Sigmoid colon (tissue), 7 donors: ENCODE measurements at places on chromosomes 5 and 9.
A peak's percentile ranks its signal among the peaks of the same experiment; 100 is the strongest.

- no peak for DNase-seq
Observed at GRCh38 chr5:77304388-77304787, 93.9 kb downstream of the PDE8B start.

- DNase-seq = peak; percentile 99
Observed at GRCh38 chr9:128098297-128099230, 29.0 kb downstream of the PTGES2 start.

DNA sequence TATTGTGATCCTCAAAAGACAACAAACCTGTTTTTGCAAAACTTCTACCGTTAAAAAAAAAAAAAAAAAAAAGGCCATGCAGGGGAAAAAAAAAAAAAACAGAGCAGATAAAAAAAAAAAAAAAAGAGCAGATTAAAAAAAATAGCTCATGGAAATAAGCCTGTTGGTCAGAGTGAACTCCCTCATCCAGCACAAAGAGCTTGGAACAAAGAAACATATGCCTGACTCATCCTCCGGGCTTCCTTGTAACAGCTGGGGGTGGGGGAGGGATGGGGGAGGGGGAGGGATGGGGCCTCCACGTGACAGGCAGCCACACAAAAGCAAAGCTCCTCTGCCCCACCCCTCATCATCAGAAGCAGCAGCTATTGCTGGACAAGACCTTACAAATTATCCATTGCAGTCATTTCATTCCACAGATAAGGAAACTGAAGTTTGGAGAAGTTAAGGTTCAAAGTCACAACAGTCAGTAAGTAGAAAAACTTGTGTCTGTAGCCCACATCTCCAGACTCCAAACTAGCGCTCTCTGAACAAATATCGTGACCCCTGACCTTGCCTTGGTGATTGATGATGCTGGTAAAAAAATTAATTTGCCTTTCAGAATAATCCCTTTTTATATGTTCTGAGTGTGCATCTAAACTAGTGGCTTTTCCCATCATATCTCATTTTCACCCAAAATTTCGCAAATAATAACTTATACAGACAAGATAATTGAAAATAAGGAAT, 38.9 kb downstream of the SLC35D2 start:
- DNase-seq = peak; percentile 87

DNA sequence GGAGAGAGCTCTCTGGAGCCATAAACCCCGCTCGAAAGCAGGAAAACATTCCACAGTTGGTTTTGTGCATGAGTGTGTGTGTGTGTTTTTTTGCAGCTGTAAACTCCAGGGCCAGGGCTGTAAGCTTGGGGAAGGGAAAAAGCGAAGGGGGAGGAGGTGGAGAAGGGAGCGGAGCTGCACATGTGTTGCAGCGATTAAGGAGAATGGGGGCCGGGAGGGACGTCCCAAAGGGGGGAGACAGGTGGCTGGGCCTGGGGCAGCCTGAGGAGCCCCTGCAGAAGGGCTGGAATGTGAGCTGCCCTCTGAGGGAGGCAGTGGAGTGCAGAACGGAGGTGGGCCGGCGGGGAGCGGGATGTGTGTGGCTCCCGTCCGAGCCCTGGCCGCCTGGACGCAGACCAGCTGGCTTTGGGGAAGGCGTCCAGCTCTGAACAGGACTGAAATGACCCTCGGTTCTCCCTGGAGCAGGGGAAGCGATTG, 2.7 kb upstream of the MYMK start:
- DNase-seq = peak; percentile 84
